CD4-positive, CD25-positive, alpha-beta regulatory T cell (primary cell): ENCODE measurements at places on chromosomes 1 and 21. TPM values are rescaled to one million over a fixed set of nuclear protein-coding genes. Genes with fewer than 3 reads are reported as not detected.
A peak's percentile ranks its signal among the peaks of the same experiment; 100 is the strongest.

Gene CELA2B
- not detected for polyA plus RNA-seq

GRCh38 chr1:206469411-206469932, 804 bp upstream of the IKBKE start:
- DNase-seq: peak; percentile 25

GRCh38 chr1:79760531-79760930, 754.0 kb upstream of the ADGRL4 start:
- DNase-seq: no peak

Gene REN
- polyA plus RNA-seq: not detected

Gene KCNK1
- polyA plus RNA-seq: 0.23 TPM

- DNase-seq: no peak
These were observed 16.4 kb upstream of the CCDC17 start for GRCh38 chr1:45640293-45640692.

DNA sequence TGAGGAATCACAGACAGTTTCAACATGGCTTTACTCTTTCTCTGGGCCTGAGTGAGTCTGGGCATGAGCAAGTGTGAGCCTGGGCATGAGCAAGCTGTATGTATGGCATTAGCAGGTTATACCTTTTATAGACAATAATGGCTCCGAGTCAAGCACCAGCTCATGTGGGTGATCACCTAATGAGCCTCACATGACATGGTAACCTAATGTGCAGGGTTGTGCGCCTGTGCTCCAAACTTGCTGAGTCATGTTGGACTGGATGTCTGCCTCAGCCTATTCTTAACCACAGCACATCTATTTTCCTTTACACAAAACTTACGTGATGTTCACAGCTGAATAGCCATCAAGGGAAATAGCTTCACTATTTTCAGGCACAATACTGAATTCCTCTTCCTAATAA, 236.2 kb upstream of the NRIP1 start:
- no peak for DNase-seq

- DNase-seq: no peak
These were observed 16.3 kb upstream of the TSPAN1 start for GRCh38 chr1:46158312-46159281.

DNA sequence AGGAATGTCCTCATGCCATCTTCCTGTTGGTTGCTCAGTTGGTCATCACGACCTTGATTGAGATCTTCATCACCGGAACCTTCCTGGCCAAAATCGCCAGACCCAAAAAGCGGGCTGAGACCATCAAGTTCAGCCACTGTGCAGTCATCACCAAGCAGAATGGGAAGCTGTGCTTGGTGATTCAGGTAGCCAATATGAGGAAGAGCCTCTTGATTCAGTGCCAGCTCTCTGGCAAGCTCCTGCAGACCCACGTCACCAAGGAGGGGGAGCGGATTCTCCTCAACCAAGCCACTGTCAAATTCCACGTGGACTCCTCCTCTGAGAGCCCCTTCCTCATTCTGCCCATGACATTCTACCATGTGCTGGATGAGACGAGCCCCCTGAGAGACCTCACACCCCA, 42.9 kb downstream of the KCNJ15 start:
- DNase-seq: no peak

DNA sequence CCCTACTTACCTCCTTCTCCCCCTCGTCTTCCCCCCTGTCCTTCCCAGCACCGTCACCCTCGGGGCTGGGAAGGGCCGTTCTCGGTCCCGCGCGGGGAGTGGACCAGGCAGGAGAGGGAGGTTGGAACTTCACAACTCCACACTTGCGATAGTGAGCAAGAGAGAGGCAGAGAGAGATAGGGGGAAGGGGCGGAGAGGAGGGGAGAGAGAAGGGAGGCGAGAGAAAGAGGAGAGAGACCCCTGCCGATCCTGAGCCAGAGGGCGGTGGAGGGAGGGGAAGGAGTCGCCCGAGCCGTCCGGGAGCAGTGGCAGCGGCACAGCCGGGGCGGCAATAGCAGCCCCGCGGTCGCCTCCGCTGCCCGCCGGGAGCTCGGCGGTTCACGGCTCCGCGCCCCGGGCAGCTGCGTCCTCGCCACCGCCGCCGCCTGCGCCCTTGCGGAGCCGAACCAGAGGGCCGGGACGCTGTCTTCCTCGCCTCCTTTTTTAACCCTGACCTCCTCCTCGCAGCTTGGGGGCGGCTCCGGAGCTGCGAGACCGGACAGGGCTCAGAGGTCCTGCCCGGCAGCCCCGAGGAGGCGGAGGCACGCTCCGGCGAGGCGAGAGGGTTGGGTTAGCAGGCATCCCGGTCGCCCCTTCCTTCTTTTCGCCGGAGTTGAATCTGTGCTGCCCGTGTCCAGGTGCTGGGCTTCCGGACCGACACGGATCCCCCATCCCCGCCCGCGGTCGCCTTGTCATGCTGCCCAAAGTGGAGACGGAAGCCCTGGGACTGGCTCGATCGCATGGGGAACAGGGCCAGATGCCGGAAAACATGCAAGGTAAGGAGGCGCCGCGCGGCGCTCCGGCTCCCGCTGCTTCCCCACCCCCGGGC, 11.7 kb downstream of the NR5A2 start:
- no peak for DNase-seq

DNA sequence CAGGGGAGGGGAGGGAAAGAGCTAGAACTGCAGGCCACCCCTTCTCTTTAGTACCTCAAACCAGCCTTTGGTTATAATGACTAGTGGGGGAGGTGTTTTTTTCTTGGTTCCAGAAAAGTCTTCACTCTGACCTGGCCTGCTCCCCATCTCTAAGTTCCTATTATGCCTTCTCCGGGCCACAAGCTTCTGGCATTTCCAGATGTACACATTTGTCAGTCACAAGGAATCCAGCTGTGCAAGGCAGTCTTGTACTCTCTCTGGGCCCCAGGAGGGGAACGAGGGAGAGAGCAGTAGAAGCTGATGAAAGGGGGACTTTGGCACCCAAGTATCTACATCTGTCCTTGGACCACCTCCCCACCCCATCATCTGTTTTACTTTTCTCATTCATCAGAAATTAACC, 2.7 kb upstream of the FALEC start:
- DNase-seq: no peak

Gene SPOCD1
- not detected for polyA plus RNA-seq

DNA sequence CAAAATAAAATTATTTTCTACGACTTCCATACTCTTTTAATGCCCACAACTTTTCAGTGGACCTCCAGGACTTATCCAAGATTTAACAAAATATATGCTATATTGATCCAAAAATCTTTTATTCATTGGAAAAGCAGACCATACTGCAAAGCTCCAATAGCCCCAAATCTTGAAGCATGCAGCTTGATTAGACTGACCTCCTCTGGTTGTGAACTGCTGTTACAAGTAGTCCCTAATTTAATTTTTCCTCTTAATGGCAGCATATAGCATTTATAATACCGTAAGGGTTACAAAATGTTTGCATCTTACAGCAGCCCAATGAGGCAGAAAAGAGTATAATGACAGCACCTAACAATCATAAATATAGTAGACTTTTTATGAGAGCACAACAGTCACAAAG, 49.8 kb downstream of the TPR start:
- DNase-seq: peak; percentile 70

- DNase-seq: no peak
These were observed 15.4 kb downstream of the NOL9 start for GRCh38 chr1:6538956-6539355.
